SK-MEL-5 (cell line): ENCODE measurements at places on chromosomes 4 and X. TPM values are rescaled to one million over a fixed set of nuclear protein-coding genes. Genes with fewer than 3 reads are reported as not detected.

ETDA gene
- not detected in 2 replicates for total RNA-seq

PNCK gene
- 0.64 and 0.87 TPM in 2 replicates for total RNA-seq

TRMT10A gene
- total RNA-seq, result 8.4 and 9.0 TPM in 2 replicates

SUPT20HL1 gene
- not detected in 2 replicates for total RNA-seq

POF1B gene
- 0.08 and 0.21 TPM in 2 replicates for total RNA-seq

GRCh38 chr4:150248181-150248580 lies 169.9 kb downstream of the DCLK2 start:
- DNase-seq, result no peak

DNA sequence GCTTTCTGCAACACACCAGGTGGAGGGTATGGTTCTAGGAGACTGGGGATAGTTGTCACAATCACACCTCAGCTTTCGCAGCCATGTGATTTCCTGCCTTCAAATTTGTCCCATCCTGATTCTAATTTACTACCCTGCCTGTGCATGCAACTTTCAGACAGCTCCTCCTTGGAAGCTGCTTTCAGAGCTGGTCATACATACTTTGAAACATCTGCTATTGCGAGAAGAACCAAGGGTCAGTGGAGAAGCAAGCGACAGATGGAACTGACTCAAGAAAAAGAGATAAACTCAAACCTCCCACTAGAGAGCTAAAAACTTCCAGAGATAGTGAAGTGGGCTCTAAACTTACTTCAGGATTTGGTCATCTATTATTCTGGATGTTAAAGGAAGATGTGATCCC lies 381.7 kb upstream of the FGF13 start:
- no peak for DNase-seq

DNA sequence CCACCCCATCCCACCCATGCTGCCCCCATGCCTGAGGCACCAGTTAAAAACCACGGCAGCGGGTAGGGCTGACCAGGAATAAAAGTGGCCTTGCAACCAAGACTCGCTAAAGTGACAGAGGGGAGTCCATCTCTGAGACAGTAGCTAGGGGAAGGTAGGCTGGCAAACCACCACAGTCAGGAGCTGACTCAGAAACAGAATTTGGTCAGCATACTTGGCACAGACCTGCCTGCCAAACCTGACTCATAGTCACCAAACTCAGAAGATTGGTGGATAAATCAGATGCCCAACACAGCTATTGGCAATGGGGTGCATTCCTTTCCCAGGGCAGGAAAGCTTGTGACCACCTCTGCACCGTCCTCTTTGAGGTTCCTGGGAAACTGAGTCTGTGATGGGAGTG lies 193.8 kb downstream of the BCOR start:
- no peak for DNase-seq
